Fibroblast of skin of scalp (primary cell): ENCODE measurements at places on chromosomes 4 and X.

DNA sequence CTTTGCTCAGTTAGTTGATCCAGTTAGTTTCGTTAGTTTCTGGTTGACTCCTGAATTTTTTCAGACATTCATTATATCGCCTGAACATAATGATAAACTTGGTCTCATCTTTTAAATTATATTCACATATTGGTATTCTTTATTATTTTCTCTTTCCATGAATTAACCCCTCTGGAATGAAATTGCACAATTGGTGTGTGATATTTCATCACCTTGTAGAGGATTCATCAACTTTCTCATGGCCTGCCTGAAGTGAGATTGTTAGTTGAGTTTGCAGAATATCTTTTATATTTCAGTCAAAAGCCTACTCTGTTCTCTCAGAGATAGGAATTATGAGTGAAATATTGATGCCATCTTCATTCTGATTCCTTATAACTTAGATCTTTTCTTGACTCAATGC lies 1160.6 kb upstream of the AGA start:
- DNase-seq, result peak; percentile 1

DNA sequence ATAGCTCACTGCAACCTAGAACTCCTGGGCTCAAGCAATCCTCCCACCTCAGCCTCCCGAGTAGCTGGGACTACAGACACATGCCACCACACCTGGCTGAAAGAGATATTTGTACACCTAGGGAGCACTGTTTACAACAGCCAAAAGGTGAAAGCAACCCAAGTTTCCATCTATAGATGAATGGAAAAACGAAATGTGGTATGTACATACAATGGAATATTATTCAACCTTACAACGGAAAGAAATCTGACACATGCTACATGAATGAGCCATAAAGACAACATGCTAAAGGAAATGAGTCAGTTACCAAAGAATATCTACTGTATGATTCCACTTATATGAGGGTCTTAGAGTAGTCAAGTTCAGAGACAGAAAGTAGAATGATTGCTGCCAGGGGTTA lies 52.2 kb downstream of the ABCG2 start:
- DNase-seq, result peak; percentile 43

DNA sequence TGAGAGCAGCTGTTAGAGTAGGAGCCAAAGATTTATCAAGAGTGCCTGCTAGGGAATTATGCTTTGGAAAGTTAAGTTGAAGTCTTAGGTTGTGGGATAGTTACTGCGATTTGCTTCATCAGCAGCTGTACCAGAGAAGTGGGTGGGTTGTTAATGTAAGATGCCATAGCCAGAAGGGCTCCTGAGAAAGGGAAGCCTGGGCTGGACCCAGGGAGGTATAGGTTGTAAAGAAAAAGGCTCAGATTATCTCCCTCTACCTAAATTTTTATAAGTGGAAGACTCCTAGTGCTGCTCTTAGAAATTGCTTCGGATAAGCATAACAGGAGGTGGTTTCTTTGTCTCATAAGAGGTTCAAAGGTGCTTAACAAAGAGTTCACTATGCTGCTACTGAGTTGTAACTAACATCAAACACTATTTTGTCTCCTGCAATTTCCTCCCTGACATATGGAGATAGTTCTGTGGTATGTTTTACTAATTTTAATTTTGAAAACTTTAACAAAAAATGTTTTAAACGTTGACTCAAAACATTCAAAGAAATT lies 356.9 kb downstream of the DTHD1 start:
- DNase-seq, result no peak

DNA sequence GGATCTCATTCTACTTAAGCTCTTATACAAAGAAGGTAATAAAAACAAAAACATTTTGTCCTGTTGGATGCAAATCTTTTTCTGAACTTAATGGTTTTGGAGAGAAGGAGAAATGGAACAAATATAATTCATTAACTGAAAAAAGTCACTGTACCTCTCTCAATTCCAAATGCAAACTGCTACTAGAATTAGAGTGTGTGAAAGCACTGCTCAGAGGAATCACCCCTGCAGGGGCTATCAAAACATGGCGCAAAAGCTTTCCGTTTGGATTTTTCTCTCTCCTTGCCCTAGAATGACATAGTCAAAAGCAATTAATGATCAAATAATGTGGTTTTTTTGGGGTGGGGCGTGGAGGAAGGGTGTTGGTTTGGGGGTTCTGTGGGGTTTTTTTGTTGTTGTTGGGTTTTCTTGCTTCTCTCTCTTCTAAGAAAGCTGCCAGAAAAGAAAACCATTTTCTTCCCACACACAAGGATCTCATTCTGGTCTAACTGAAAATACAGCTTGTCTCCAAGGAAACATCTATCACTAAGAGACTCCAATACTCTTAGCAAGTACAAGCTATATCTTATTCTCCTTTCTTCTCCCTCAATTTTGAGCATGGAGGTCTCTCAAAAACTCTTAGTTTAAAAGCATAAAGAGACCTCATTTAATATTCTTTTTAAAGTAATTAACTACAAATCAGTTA lies 41.6 kb downstream of the USP46 start:
- DNase-seq, result no peak

GRCh38 chr4:87377816-87378215 lies 13.2 kb downstream of the HSD17B11 start:
- DNase-seq, result no peak

GRCh38 chr4:184174571-184175488 lies 42.8 kb downstream of the ENPP6 start:
- DNase-seq, result no peak

- no peak for DNase-seq
These were observed 23.4 kb downstream of the INTU start for GRCh38 chr4:127656047-127656680.

- DNase-seq, result peak; percentile 66
These were observed 23.3 kb downstream of the ARHGAP24 start for GRCh38 chr4:85498068-85498733.

DNA sequence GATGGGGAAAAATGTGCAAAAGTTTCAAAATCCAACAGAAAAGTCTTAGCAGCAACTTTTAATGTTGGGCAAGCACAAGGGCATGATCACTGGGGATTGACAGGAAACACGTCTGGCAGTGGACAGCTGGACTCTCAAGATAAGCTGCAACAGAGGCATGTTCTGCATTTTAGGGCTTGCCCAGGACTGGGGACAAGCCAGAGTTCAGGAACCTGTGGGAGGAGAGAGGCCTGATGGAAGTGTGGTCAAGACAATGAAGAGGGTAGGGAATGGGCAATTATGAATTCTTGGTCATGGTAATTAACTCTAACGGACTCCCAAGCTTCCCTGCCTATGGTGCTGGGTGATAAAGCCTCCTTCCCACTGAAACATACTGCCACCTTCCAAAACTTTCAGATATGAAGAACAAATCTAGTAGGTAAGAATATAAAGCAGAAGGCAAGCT lies 48.4 kb downstream of the ANXA3 start:
- DNase-seq, result no peak

- no peak for DNase-seq
These were observed 101.3 kb downstream of the RPA4 start for GRCh38 chrX:96985046-96985445.

- peak; percentile 2 for DNase-seq
These were observed at the start of gene NWD2 for GRCh38 chr4:37244583-37245390. Gene NWD2, plus strand, starts transcription at chr4:37244743. Its CDS starts 325 bp downstream, at chr4:37245068.

DNA sequence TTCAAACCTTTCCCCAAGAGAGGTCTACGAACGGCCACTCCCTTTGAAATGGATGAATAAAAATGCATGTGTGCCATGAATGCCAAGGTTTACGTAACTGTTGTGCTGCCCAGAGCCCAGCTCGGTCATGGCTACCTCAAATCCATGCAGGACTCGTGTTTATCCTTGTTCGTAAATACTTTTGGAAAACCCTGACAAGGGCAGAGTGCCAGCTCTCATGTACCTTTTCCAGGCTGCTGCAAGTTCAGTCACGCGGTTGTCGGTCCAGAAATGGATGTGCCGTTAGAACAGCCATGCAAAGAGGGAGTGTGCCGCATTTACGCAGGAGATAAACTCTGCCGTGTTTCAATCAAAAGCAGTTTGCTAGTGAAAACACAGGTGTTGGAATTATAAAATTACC lies 123.4 kb downstream of the AMELX start:
- DNase-seq, result no peak

DNA sequence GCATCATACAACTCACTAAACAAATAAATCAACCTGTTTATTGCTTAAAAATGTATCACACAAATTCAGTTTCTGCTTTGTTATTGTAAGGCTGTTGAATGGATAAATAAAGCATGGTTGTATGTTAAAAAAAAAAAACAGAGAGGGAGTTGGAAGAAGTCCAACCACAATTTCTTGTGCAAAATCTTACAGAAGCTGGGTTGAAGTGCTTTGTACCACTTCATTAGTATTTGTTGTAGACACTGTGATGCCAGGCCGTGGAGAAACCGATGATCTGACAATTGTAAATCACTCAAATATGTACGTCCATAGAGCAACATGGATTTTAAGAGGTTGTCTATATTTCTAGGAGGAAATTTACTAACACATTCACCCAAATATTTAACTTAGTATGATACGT lies 132.6 kb upstream of the MXRA5 start:
- DNase-seq, result no peak

DNA sequence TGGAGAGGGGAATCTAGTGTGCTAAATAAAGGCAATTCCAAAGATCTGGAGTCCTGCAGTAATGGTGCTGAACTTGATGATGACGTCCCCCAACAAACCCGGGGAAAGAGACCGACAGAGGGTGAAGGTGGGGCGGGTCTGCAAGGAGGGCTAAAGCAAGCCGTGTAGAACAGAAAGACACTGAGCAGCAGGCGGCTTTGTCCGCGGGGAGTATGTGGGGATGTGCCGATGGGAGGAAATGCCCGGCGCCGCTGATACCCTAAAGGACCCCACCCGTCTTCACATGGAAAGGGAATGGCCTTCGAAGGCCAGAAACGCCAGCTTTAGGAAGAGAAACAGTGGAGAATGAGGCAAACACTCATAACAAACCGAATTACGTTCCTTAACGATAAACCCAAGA lies 528.9 kb downstream of the ZNF674 start:
- DNase-seq, result no peak

GRCh38 chrX:3712870-3713224 lies 602 bp downstream of the PRKX start:
- DNase-seq, result no peak

DNA sequence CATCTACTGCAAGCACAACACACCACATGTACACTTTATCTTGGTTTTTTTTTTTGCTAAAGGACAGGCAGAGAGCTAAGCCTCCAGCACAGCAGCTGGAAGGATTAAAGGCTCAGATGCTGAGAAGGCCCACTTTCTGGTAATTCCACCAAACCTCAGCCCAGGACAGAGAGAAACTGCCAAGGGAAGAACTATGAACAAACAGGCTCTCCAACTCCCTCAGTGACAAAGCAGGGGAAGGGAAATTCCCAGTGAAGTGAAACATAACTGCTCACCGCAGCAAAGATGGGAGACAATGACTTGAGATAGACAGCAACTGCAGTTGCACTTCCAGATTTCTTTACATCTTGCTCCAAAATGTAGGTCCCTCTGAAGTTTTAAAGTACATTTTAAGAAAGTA lies 4.8 kb downstream of the PROM1 start:
- DNase-seq, result no peak

GRCh38 chr4:127622921-127623796 lies 9.6 kb upstream of the INTU start:
- DNase-seq, result peak; percentile 38

DNA sequence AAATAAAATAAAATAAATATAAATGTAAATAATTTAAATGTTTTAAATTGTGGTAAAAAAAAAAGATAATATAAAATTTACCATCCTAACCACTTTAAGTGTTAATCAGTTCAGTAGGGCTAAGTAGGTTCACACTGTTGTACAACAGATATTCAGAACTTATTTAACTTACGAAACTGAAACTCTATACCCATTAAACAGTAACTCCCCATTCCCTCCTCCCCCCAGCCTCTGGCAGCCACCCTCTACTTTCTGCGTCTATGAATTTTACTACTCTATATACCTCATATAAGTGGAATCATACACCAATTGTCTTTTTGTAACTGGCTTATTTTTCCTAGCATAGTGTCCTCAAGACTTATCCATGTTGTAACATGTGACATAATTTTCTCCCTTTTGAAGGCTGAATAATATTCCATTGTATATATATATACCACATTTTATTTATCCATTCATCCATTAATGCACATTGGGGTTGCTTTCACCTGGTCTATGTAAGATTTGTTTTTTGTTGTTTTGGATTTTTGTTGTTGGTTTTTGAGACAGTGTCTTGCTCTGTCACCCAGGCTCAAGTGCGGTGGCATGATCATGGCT lies 32.5 kb upstream of the ELF2 start:
- no peak for DNase-seq

DNA sequence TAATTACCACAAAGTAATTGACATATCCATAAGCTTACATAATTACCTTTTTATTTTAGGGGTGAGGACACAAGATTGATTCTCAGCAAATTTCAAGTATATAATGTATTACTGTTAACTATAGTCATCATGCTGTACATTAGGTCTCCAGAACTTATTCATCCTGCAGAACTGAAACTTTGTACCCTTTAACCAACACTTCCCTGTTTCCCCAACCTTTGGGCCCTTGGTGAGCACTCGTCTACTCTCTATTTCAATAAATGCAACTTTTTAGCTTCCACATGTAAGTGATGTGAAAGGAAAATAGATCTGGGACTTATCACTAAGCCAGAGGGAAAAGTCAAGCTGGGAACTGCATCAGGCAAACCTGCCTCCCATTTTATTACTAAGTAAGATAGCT lies 33.6 kb upstream of the CCNG2 start:
- DNase-seq, result no peak

GRCh38 chr4:79632114-79632513 lies 224.1 kb upstream of the GK2 start:
- no peak for DNase-seq

GRCh38 chrX:111288841-111289240 lies 18.6 kb upstream of the CAPN6 start:
- DNase-seq, result no peak

DNA sequence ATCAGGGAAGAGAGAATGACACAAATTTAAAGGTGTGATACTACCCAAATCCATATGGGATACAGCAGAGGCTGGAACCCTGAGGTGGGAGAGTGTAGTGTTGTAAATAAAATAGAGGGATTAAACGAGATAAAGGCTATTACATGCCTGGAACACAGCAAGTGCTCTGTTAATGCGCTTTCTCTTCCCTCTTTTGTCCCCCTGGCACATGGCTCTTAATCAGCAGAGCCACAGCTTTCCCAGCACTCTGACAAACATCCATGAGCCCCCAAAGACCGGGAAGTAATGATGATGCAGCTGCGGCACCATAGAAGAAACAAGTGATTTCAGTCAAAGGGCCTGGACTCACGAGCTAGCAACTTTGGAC lies 85.9 kb downstream of the RASL11B start:
- DNase-seq, result no peak

GRCh38 chr4:55321707-55322264 lies 24.3 kb upstream of the SRD5A3 start:
- peak; percentile 83 for DNase-seq

- peak; percentile 44 for DNase-seq
These were observed 572.0 kb downstream of the INPP4B start for GRCh38 chr4:142274137-142274536.

GRCh38 chr4:184231573-184231972 lies 13.9 kb upstream of the ENPP6 start:
- no peak for DNase-seq

- DNase-seq, result no peak
These were observed 106.5 kb downstream of the TNIP2 start for GRCh38 chr4:2649604-2650114.

GRCh38 chr4:105058177-105058812 lies 88.4 kb upstream of the TET2 start:
- no peak for DNase-seq
